ENCODE measurements at places on chromosomes 5 and 9.
A peak's percentile ranks its signal among the peaks of the same experiment; 100 is the strongest.

DNA sequence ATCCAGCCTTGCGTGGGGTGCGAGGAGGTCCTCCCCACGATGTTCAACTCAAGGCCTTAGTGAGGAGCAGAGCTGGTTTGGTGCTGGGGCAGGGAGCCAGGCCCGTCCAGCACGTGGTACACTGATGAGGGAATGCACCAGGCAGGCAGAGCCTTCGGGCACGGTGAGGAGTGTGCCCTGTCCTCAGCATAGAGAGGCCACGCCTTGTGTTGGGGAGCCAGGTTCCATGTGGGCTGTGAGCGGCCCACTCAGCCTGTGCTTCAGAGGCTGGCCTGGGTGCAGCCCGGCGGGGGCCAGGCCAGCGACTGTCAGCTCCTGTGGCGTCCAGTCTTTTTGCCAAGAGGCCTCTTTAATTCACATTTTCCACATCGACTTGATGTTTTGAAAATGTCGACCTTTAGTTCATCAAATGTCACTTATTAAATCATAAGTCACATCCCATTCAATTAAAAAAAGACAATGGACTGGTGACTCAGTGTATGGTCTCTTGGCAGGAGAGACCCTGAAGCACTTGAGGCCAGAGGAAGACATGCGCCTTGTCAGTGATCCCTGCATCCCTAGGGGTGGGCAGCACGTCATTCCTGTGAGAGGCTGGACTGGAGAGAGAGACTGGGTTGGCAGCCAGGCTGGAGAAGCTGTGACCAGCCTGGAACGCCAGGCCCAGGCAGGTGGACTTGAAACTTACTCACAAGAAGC, 21.7 kb downstream of the ERGIC1 start:
- no peak for DNase-seq

- DNase-seq, result no peak
Measured at GRCh38 chr5:115594128-115595047, 7.9 kb downstream of the TICAM2 start.

DNA sequence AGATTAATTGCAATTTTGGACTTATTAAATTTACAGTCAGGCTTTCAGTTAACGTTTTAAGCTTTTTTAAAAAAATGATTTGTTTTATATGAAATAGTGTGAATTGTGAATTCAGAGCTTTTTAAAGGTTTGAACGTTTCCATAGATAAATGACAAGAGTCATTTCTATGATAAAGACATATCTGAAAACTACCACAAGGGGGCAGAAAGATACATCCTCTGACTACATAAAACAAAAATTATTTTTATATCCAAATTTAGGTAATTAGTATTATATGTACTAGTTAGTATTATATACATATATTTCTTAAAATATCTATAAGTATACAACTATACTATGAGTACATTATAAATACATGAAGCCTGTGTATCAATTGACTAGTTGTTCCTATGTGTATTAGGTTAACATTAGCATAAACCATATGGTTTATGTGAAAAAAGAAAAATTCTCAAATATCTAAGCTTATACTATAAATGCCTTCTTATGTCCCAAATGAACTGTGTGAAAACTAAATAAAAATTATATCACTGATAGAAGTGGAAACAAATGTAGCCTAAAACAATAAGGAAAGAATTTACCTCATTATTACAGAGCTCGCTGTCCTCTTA, 155.2 kb downstream of the MEF2C start:
- DNase-seq, result no peak

- no peak for DNase-seq
Measured at GRCh38 chr5:158979749-158980521, 119.8 kb downstream of the EBF1 start.

- no peak for DNase-seq
Measured at GRCh38 chr9:136482046-136482792, 621 bp downstream of the SEC16A start.

DNA sequence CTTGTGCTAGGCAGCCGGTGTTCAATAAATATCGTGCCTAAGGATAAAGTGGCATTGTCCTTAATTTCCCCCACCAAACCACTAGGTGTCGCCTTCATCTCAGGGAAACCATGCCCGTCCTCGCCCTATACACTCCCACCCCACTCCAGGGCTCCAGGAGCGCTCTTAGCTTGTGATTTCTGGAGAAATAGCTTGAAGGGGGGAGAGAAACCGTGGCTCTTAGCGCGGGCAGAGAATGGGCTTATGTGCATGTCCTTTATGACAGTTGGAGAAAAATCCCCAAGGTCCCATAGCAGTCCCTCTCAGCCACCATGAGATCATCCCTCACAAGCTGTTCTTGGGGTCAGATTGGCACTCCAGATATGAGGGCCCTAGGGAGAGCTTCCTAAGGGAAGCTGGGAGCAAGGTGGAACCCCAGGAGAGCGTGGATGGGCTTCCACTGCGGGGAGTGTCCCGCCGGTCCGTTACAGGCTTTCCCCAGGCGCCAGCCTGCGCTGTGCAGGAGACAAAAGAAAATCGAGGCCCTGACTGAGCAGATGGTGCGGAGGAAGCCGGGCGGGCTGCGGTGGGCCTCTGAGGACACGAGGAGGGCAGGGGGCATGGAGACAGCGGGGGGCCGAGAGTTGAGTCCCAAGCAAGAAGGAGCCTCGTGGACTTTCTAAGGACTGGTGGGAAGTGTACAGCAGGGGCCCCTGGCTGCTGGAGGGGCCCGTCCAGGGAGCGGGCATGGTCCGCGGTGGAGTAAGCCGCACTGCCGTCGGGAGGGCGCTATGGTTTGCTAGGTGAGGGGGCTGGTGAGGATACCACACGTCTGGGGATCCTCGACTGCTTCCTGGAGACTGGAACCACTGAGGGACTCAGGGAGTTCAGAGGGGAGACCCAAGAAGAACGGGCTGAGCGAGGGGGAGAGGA, 750 bp upstream of the NPR2 start:
- DNase-seq, result peak; percentile 92

GRCh38 chr9:115134941-115135340, 17.0 kb upstream of the TNC start:
- DNase-seq, result peak; percentile 58

DNA sequence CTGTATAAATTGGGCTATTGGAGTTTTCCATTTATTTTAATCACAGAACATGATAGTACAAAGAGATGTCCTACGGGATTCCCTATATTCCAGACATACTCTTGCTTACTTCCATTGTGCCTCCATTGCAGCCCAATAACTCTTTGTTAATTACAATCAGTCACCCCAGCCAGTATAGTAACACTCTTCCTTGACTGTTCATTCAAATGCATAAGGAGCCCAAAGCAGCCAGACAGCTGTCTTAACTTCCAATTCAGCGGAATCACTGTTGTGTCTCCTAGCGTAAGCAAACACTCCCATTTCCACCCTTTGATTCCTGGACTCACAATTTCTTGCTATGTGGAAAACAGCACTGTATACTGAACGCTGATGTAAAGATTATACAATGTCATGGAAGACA, 942.3 kb downstream of the TAF11L14 start:
- no peak for DNase-seq

DNA sequence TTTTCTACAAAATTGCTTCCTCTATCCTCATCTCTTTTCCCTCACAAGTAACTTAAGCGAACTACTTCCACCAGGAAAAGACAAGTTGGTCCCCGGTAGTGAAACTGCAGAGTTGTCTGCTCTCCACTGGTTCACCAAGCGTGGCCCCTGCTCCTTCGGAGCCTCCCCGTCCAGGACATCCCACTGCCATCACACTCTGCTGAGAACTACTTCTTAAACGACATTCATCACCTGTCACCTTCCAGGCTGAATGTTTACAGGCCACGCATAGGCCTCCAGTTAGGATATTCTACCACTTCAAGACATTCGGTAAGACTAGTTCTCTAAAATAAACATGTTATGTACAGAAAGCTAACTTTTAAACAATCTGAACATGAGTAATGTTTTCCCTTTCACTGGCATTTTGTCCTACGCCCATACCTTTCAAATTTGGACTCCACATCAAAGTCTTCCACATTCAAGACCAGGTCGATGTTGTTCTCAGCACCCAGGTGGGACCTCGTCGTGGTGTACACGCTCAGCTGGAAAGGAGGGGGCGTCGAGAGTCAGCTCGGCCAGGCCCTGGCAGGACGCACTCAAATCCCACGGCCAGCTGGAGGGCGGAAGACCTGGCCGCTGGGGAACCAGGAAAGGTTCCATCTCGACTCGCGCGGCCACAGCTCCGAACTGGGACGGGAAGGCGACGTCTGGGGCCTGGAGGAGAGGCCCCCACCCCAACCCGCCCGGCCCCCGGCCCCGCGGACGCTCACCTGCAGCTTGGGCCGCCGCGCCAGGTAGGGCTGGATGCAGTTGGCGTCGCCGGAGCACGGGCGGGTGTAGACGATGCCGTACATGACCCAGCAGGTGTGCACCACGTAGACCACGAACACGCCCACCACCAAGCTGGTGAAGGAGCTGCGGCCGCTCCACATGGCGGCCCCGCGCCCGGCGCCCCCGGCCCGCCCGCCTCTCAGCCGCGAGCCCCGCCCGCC, 683 bp downstream of the CLPTM1L start:
- DNase-seq, result no peak

- no peak for DNase-seq
Measured at GRCh38 chr9:1007312-1007711, 30.9 kb downstream of the DMRT3 start.

- DNase-seq, result no peak
Measured at GRCh38 chr5:68894673-68895072, 199.1 kb upstream of the SLC30A5 start.

GRCh38 chr5:159571501-159572244, 241.4 kb upstream of the IL12B start:
- DNase-seq, result no peak

DNA sequence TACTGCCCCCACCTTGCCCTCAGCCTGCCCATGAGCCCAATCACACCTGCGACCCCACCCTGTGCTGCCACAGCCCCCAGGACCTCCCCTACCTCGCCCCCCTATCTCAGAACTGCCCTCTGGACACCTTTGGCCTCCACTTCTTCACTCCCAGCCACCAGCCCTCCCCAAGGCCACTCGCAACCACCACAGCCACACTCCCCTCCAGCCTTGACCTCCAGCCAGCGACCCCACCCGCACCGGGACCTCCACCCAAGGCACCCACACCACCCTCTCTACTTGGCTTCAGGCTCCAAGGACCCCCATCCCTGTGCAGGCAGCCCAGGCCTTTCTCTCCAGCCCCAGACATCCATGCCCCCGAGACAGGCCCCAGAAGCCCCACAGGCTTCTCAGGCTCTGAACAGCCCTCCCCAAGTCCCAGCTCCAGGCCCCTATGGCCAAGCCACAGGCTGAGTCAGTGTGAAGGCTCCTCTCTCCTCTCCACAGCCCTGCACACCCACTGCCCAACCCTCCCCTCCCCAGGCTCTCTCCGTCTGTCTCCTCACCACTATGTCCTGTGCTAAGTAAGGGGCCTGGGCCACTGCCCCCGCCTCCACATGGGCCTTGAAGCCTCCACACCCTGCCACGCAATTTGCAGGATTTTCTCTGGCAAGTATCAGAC, 2.0 kb downstream of the AK1 start:
- DNase-seq, result no peak

All from muscle of back (tissue), 13 donors.